8988T (cell line): ENCODE measurements at places on chromosomes 4 and X.

GRCh38 chrX:39779952-39780783 is 317.6 kb downstream of the BCOR start:
- no peak for DNase-seq

- DNase-seq = no peak
Observed at GRCh38 chr4:122045533-122045932, 93.7 kb upstream of the TRPC3 start.

- no peak for DNase-seq
Observed at GRCh38 chr4:113344100-113344499, 294.6 kb downstream of the ANK2 start.

DNA sequence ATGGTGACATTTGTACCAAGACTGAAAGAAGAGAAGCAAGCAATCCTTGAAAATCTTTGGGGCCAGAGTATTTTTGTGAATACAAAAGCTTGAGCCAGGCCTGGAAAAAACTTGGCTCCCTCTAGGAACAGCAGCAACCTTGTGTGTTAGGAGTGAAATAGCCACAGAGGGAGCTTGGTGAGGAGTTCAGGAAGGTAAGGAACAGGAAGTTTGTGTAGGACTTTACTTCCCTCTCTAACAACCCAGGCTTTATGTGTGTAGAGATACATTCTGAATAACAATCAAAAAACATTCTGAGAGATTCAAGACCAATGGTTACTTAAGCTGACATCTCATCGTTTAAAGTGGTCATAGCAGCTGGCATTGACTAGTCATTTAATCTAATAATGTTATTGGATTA is 668.5 kb downstream of the PCDH18 start:
- DNase-seq = no peak

GRCh38 chrX:42437211-42437610 is 340.8 kb downstream of the PPP1R2C start:
- no peak for DNase-seq

GRCh38 chrX:46294234-46294633 is 251.0 kb downstream of the ZNF674 start:
- DNase-seq = no peak

GRCh38 chrX:7088968-7089615 is 58.4 kb upstream of the STS start:
- no peak for DNase-seq

DNA sequence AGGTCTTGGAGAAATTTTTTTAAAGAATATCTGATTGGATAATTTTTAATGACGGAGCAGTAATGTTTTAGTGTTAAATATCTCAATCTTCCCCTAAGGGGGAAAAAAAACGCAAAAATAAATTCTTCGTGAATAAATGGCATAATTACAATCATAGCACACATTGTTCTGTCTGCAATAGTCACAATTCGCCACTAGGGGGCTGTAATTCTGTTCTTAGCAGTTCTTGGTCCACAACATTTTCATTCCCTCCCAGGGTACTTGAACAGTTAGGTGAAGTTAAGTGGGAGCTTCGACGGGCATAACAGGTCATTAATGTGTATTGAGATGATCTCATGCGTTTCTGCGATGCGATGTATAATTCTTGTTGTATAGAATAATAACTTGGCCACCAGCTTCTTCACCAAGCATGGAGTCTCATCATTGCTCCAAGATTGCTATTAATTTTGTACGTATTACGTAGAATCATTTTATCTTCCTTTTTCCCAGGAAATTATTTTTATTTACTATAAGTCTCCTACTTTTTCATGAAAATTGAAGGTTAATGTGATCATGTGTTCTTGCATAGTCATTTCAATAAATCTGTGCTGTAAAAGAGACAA is 27.2 kb downstream of the HTR2C start:
- no peak for DNase-seq

GRCh38 chrX:13327666-13328065 is 7.8 kb upstream of the ATXN3L start:
- DNase-seq = no peak

DNA sequence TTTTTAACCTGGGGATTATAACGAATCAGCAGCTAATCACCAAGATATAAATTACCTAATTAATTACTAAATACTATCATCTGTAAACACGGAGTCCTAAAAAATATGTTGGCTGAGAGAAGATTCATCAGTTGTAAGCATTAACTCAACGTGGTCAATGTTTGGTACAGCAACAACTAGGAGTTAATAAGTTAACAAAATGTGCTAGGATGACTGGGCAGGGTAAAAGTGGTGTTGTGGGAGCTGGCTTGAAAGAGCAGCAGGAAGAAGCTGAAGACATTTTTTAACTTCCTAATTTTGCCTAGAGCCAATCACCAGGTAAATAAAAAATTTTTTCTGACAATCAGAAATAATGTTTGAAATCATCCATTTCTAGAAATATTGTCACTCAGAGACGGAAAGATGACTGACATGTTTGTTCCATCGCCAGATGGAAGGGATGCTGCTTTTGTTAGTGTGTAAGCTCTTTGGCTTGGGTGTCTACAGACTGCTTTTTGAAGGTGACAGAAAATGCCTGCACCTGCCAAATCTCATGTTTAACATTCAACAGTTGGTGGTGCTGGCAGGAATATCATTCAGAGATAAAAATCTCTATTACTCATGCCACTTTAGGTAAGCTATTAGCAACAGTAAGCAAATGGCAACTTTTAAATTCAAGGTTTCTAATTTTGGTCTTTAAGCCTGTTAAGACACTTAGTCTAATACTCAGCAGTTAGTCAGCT is 1126.9 kb downstream of the STPG2 start:
- DNase-seq = no peak

- DNase-seq = no peak
Observed at GRCh38 chr4:29277381-29277780, 1442.8 kb upstream of the PCDH7 start.

- DNase-seq = no peak
Observed at GRCh38 chr4:156021298-156021697, 67.6 kb upstream of the CTSO start.

GRCh38 chrX:98379134-98379533 is 1495.4 kb downstream of the RPA4 start:
- DNase-seq = no peak

- no peak for DNase-seq
Observed at GRCh38 chr4:113052379-113052951, 3.0 kb downstream of the ANK2 start.

DNA sequence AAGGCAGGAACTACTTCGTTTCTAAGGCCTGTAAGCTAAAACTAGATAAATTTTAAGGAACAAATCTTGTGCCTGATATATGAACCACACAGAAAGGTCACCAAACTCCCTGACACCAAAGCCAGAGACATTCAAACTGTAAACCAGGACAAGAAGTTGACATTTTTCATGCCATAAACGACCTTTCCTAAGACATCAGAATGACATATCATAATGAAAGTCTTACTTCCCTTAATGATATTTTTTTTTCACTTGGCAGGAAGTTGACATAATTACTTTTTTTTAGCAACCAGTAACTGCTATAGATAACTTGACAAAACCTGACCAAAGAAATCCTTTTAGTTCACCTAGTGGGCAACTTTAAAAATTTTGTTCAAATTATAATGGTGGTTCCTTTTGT is 231.5 kb upstream of the AGTR2 start:
- DNase-seq = no peak

GRCh38 chr4:124682384-124682783 is 30.1 kb downstream of the ANKRD50 start:
- DNase-seq = no peak

GRCh38 chrX:30610026-30610425 is 32.5 kb upstream of the TASL start:
- DNase-seq = no peak

DNA sequence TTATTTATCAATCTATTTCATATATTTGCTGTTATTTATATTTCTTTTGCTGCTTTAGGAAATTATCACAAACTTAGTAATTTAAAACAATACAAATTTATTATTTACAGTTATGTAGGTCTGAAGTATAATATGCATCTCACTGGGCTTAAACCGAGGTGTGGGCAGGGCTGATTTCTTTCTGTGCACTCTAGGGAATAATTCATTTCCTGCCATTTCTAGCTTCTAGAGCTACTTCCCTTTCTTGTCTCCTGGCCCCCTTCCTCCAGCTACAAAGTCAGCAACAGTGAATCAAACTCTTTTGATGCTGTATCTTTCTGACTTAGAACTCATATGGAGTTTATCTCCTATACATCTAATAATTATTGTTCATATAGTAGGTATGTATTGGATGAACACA is 303.5 kb upstream of the ARSJ start:
- DNase-seq = no peak

GRCh38 chr4:123403080-123403604 is 6.5 kb downstream of the SPRY1 start:
- DNase-seq = no peak

- no peak for DNase-seq
Observed at GRCh38 chr4:156169011-156169410, 215.3 kb upstream of the CTSO start.

GRCh38 chr4:2220016-2220630 is 21.8 kb downstream of the HAUS3 start:
- peak; percentile 35 for DNase-seq

DNA sequence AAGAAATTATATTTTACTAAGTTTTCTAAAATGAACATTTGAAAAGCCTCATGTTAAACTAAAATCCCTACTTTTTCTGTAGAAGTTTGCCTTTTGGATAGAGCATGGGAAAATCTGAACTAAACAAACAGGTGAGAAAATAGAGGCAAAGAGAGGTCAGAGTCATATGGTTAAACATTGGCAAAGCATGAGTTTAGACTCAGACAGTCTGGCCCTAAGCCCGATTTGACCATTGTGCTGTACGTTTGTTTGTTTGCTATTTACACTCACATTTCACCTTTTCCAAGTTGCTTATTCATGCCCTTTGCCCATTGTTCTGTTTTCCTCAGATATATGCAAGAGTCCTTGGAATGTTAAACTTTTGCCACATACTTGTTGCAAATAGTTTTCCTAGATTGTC is 85.4 kb downstream of the TIGD2 start:
- no peak for DNase-seq

GRCh38 chrX:2647627-2648026 is 43.5 kb upstream of the CD99 start:
- no peak for DNase-seq

DNA sequence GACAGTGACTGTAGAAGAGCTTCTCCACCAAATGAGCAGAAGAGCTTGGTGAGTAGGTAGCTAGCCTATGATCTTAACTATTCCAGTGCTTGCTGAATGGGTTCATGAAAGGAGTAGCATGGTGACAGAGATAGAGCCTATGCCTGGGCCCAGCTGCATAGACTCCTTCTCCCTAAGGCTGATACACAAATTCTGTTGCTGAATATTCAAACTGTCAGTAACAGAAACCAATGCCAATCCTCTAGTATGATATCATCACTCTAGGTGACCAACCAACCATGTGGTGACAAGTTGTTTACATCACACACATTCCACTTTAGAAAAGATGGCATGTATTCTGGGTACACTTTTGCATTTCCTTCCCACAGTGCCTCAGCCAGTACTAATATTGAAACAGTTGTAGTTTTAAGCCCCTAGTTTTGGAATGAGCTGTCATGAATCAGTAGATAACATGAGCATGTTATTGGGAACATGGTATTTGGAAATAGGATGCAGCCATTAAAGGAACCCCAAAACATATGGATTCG is 103.4 kb upstream of the GRXCR1 start:
- no peak for DNase-seq

- DNase-seq = peak; percentile 17
Observed at GRCh38 chr4:8861576-8862295, 9.9 kb downstream of the HMX1 start.

GRCh38 chr4:52015366-52015765 is 4.8 kb downstream of the LRRC66 start:
- DNase-seq = no peak

GRCh38 chrX:40503094-40503493 is 77.7 kb upstream of the ATP6AP2 start:
- no peak for DNase-seq

- DNase-seq = no peak
Observed at GRCh38 chr4:127846061-127846460, 34.6 kb upstream of the PLK4 start.

DNA sequence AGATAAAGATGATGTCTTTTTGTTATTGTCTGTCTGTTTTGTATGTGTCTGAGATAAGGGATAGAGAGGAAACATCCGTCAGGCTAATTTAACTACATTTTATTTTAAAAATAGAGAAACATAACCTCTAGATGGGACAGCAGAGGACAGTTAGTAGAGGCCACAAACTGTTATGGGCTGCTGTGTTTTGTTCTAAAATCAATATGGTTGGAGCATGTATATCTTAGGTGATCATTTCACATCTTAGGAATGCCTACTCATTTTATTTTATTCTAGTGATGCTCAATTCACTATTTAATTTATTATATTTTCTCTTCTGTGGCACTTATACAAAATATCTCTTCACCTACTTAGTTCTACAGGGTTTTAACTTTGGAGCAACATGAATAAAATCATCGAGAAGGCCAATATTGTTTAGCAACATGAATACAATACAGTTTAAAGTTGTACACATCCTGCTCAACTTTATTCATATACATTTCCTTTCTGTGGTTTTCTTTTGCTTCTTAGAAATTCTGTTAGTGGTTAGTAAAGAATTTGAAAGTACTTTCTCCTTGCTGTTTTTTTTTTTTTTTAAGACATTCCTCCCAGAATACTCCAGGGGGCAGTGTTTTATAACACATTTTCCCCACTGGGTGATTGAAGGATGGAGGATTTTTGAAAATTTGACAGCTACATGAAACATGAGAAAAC is 392.9 kb downstream of the UNC5C start:
- no peak for DNase-seq

GRCh38 chr4:3186609-3187008 is 62.4 kb upstream of the MSANTD1 start:
- no peak for DNase-seq

DNA sequence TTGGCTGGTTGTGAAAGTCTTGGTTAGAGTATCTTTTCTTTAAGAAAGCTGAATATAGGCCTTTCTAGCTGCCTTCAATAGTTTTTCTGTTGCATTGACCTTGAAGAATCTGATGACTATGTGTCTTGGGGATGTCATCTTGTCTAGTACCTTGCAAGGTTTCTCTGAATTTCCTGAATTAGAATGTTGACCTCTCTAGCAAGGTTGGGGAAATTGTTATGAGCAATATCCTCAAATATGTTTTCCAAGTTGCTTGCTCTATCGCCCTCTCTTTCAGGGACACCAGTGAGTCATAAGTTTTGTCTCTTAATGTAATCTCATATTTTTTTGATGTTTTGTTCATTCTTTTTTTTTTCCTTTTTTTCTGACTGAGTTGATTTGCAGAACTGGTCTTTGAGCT is 194.7 kb downstream of the RAB28 start:
- no peak for DNase-seq
